CD4-positive, alpha-beta memory T cell (primary cell): ENCODE measurements at places on chromosomes 1 and 21.

- no peak overlapping the region for H3K4me3 ChIP-seq
- DNase-seq: no peak
- H3K27ac ChIP-seq: no peak overlapping the region
- no peaks in the 10 kb centered on the region for H3K4me1 ChIP-seq
- no peaks in the 10 kb centered on the region for H3K27me3 ChIP-seq
Observed at GRCh38 chr21:41530366-41530765, 22.4 kb upstream of the TMPRSS2 start.

DNA sequence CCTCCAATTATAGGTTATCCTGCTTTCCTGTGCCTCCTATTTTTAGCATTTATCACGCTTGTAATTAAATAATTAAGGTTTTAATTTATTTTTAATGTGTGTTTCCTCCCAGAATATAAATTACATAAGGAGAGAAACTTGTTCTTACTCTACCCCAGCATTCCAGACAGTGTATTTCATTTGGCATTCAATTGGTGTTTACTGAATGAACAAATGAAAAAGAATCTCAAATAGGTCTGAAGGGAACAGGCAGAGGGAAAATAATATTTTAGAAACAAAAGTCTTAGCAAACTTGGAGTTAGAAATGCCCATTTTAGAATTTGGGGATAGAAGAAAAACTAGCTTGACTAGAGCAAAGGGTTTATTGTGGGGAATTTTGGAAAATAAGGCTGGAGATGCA lies 9.9 kb upstream of the RSRP1 start:
- no peak for DNase-seq
- no peaks in the 10 kb centered on the region for H3K36me3 ChIP-seq
- peaks cover 7% of the 10 kb centered on the region for H3K4me1 ChIP-seq
- H3K27ac ChIP-seq: no peak overlapping the region
- no peak overlapping the region for H3K4me3 ChIP-seq
- H3K27me3 ChIP-seq: no peaks in the 10 kb centered on the region

- no peak overlapping the region for H3K27ac ChIP-seq
- no peaks in the 10 kb centered on the region for H3K27me3 ChIP-seq
- no peak overlapping the region for H3K4me3 ChIP-seq
- no peaks in the 10 kb centered on the region for H3K36me3 ChIP-seq
- H3K4me1 ChIP-seq: no peaks in the 10 kb centered on the region
- DNase-seq: no peak
Observed at GRCh38 chr1:94675373-94675772, 133.8 kb upstream of the F3 start.

GRCh38 chr1:104630567-104631149 lies 881.0 kb downstream of the AMY1C start:
- DNase-seq: no peak
- H3K27ac ChIP-seq: no peak overlapping the region
- H3K4me3 ChIP-seq: no peak overlapping the region

- H3K27ac ChIP-seq: no peak overlapping the region
- no peak overlapping the region for H3K4me3 ChIP-seq
Observed at GRCh38 chr1:19559641-19560040, 74.3 kb upstream of the CAPZB start.

GRCh38 chr1:222583079-222583478 lies 6.7 kb downstream of the TAF1A start:
- no peak overlapping the region for H3K4me3 ChIP-seq
- no peaks in the 10 kb centered on the region for H3K27me3 ChIP-seq
- DNase-seq: no peak
- H3K27ac ChIP-seq: no peak overlapping the region
- peaks cover 4% of the 10 kb centered on the region for H3K4me1 ChIP-seq

DNA sequence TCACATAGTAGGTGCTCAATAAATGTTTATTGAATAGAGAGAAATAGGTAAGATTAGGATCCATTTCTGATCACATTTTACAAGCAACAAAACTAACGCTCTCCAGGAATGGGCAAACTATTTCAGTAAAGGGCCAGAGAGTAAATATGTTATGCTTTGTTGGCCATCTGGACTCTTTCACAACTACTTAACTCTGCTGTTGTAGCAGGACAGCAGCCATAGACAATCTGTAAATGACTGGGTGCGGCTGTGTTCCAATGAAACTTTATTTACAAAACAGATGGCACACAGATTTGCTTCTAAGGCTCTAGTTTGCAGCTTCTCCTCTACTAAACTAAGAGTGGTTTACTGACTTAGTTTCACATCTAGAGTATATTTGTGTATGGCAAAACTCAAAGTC lies 83.0 kb upstream of the BACH1 start:
- H3K27me3 ChIP-seq: no peaks in the 10 kb centered on the region
- no peaks in the 10 kb centered on the region for H3K36me3 ChIP-seq
- no peak for DNase-seq
- H3K4me1 ChIP-seq: no peaks in the 10 kb centered on the region

DNA sequence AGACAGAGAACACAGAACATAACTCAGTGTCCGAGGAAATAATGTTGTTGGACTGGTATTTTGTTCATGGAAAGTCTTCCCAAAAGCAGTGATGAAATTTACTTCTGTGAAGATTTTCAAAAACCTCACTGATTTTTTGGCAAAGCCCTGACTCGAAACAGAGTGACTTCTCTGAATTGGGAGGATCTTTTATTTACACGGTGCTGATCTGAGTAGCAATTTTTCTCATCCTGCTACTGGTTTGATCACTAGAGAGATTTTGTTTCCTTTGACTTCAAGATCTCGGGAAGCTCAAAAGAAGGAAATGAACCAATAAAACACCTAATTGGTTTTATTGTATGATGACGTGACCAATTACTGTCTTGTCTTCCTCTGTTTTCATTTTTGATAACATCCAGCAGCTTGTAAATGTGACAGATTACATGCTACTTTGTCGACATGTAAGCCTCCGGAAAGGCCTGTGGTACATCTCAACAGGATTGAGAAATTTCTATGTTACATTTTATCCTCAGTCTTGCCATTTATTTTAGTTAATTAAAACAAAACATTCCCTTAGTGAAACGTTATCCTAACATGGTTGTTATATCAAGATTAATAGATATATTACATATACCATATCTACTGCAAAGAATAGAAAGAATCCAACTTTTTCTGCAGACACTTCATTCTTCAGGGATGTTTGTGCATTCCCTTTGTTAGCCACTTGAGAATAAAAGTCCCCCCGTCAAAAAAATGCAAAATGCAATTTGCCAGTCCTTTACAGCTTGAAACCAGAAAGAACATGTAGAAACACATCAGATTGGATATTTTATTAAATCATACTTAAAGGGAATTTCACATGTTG lies 42.8 kb upstream of the IFI44L start:
- H3K4me3 ChIP-seq: no peak overlapping the region
- DNase-seq: no peak
- no peaks in the 10 kb centered on the region for H3K36me3 ChIP-seq
- no peaks in the 10 kb centered on the region for H3K27me3 ChIP-seq
- H3K27ac ChIP-seq: no peak overlapping the region

DNA sequence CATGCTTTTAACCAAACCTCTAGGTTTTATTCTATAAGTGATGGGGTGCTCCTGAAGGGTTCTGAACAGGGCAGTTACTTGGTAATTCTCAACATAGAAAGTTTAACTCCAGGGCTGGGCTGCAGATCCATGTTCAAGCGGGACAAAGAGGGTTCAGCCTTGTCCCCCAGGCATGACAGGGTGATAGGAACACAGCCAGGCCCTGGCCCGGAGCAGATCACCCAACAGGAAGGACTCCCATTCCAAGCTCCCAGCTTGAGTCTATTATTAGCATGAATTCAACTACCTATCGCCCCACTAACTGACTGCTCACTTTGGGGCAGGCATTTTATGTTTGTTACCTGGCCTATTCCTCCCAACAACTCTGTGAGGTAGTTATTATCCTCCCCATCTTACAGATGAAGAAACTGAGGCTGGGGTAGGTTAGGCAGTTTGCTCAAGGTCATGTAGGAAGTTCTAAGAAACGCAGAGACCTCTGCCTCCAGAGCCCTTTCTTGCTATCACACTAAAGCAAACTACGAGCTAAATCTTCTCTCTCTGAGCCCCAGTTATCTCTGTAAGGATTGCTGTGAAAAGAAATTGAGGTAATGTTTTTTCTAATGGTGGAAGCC lies 14.5 kb downstream of the ASAP3 start:
- no peak overlapping the region for H3K4me3 ChIP-seq
- no peaks in the 10 kb centered on the region for H3K36me3 ChIP-seq
- no peak for DNase-seq
- H3K27me3 ChIP-seq: no peaks in the 10 kb centered on the region

GRCh38 chr1:17892851-17893250 lies 137.7 kb downstream of the ACTL8 start:
- no peak overlapping the region for H3K4me3 ChIP-seq
- no peaks in the 10 kb centered on the region for H3K4me1 ChIP-seq
- no peak for DNase-seq
- H3K27me3 ChIP-seq: no peaks in the 10 kb centered on the region
- no peak overlapping the region for H3K27ac ChIP-seq
- no peaks in the 10 kb centered on the region for H3K36me3 ChIP-seq

- no peaks in the 10 kb centered on the region for H3K36me3 ChIP-seq
- H3K4me1 ChIP-seq: peaks cover 60% of the 10 kb centered on the region
- no peak overlapping the region for H3K4me3 ChIP-seq
- DNase-seq: no peak
- no peaks in the 10 kb centered on the region for H3K27me3 ChIP-seq
Observed at GRCh38 chr1:167617153-167618147, 12.6 kb upstream of the RCSD1 start.

DNA sequence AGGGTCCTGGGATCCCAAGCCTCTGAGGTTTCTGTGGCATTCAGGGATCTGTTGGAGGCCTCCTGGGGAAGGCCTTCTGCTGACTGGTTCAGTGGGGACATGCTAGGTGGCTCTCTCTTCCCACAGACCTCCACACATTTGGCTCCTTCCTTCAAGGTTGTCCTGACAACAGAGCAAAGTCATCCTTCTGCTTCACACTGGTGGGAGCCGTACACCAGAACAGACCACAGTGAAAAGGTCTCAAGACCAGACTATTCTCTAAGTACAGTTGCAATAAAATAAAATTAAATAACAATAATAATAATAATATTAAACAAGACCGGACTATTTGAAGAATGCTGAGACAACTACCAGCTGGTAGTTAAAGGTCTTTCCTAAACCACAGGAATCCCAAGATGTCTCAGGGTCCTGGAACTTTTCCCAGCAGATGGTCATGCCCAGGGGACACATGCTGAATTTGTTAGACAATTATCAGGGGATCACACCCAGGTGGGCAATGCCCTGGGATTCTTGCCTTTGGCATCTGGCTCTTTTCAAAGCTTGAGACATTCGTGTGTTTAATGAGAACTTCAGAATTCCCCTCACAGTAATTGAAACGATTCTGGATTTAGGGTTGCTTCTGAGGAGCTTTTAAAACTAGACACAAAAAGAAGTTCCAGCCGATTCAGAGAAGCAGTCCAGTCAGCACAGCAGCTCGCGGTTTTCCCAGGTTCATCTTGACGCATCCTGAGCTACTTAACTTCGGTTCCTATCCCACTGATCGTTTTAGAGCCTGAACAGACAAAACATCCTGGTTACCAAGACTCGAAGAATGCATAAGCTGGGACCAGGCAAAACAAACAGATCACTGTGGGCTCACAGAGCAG lies 22.9 kb downstream of the HTR1D start:
- no peaks in the 10 kb centered on the region for H3K4me1 ChIP-seq
- no peak overlapping the region for H3K4me3 ChIP-seq
- no peak overlapping the region for H3K27ac ChIP-seq
- H3K27me3 ChIP-seq: no peaks in the 10 kb centered on the region

- H3K36me3 ChIP-seq: no peaks in the 10 kb centered on the region
- no peaks in the 10 kb centered on the region for H3K4me1 ChIP-seq
- DNase-seq: no peak
- no peak overlapping the region for H3K4me3 ChIP-seq
Observed at GRCh38 chr1:15676688-15677661, 7.1 kb upstream of the PLEKHM2 start.

GRCh38 chr1:92980732-92981647 lies 19.7 kb upstream of the DIPK1A start:
- H3K4me3 ChIP-seq: no peak overlapping the region
- DNase-seq: peak; percentile 81
- no peaks in the 10 kb centered on the region for H3K36me3 ChIP-seq
- no peaks in the 10 kb centered on the region for H3K27me3 ChIP-seq

DNA sequence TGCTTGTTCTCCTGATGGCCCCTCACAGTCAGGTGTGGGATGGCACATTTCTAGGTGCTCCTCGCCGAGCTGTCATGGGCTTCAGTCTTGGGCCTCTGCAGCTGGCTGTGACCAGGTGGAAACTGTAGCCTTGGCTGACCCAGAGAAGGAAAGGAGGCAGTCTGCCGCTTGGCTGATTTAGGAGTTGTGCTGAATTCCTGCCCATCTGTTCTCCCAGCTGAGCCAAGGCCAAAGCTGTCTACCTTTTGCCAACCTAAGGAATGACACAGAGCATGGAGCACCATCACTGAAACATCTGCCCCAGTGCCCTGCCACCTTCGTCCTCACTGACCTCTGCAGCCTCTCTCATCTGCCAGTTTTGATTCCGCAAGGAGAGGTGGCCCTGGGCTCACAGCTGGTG lies 27.9 kb downstream of the UTP25 start:
- H3K36me3 ChIP-seq: peaks cover 24% of the 10 kb centered on the region
- H3K4me1 ChIP-seq: no peaks in the 10 kb centered on the region
- no peaks in the 10 kb centered on the region for H3K27me3 ChIP-seq
- DNase-seq: no peak
- H3K4me3 ChIP-seq: no peak overlapping the region
- H3K27ac ChIP-seq: no peak overlapping the region

DNA sequence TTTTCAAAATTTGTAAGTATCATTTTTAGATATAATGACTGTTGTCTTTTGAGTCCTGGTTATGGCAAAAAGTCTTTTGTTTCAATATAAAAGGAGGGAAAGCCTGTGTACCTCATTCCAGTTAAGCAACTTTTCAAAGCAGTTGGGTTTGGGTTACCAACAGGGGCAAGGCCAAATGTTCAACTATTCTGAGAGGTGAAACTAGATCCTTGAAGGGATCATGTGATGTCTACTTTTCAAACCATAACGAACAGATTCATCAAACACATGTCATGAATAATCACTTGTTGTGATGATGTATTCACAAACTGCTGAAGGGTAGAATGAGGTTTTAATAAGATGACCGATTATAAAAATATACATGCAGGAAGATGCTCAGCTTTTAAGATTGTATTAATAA lies 171.3 kb downstream of the HHAT start:
- no peaks in the 10 kb centered on the region for H3K27me3 ChIP-seq
- no peak for DNase-seq
- H3K27ac ChIP-seq: no peak overlapping the region
- no peak overlapping the region for H3K4me3 ChIP-seq
- H3K4me1 ChIP-seq: no peaks in the 10 kb centered on the region
- no peaks in the 10 kb centered on the region for H3K36me3 ChIP-seq

GRCh38 chr1:199550199-199551065 lies 477.1 kb upstream of the NR5A2 start:
- DNase-seq: no peak
- no peaks in the 10 kb centered on the region for H3K27me3 ChIP-seq
- no peak overlapping the region for H3K27ac ChIP-seq
- no peaks in the 10 kb centered on the region for H3K36me3 ChIP-seq
